ENCODE measurements at places on chromosomes 1 and 21.

DNA sequence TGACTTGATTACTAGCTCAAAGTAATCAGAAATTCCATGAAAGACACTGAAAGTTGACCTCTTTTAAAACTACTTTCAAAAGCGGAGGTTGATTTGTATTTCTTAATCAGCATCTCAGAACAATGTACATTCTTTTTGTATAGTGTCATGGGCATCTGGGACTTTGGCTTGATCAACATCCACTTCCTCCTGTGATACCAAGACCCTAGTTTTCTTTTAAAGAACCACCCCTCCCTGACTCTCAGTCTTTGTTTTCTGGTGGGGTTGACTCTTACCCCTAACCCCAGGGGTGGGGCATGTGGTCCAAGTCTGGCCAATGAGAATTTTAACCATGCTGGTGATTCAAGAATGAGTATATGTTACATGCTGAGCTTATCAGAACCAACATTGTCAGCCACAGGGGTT is 21.7 kb upstream of the IRF2BP2 start:
- DNase-seq = peak; percentile 54

GRCh38 chr1:99497690-99498089 is 148.2 kb upstream of the PALMD start:
- no peak for DNase-seq

GRCh38 chr1:54407404-54408146 is 1.4 kb upstream of the SSBP3 start:
- DNase-seq = peak; percentile 73

- DNase-seq = no peak
Measured at GRCh38 chr1:61117283-61117682, 34.9 kb downstream of the NFIA start.

DNA sequence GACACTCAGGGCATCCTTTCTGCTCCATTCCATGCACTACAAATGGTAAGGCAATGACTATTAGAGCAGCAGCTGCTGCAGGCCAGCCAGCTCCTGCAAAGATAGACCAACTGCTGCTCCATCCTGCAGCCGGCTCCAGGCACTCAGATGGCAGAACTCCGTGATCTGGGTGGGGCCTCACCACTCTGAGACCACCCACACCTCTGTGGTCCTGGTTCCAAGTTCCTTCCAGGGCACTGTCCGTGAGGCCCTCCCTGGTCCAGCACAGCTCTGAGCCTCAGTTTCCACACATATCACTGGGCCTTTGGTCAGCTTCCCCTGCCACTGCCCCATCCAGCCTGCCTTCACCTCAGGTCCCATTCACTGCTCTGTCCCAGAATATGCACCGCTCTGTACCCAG is 114.7 kb downstream of the DMRTB1 start:
- DNase-seq = no peak

DNA sequence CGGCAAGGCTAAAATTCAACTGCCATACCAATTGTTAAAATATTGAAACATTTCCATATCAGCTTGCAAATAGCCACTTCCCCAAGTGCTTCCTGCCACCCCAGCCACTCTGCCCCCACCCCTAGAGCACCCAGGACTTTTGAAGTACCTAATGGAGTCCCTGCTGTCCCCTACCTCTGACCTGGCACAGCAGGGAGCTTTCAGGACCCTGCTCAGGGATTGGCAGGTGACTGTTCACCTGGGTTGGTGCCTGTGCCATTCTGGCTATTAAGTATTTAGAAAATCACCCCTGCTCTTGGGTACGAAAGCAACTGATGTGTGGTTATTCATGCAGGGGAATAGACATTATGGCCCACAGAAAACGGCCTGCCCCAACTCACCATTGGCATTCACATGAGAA is 9.1 kb upstream of the HPCAL4 start:
- DNase-seq = no peak

GRCh38 chr21:41817228-41817627 is 50.4 kb upstream of the RIPK4 start:
- DNase-seq = peak; percentile 19

DNA sequence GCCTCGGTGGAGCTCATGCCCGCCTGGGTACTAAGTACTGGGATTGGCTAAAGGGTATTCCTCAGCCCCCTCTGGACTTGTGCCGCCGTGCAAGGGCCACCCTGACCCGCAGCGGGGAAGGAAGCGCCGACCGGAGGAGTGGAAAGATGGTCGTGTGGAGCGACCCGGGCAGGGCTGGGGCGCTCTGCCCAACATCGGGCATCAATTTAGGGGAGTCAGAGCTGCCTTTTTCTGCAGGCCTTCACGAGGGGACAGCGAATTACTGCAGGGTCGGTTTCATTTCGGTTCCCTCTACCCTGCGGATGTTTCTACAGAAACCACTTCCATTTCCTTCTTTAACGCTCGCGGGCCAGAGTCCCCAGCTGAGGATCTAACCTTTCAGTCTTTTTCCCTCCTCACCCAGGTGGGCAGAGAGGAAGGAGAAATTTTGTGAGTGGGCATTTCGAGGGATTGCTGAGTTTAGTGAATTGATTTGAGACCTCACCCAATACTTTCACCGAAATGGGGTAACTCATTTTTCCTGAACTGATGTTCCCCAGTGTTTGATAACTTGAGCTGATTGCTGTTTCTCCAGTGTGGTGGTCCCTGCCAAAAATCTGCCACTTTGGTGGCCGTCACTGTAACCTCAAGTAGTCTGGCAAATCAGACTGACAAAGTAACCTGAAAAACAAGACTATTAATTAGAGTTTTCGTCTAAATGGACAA is 1.1 kb downstream of the TOR1AIP1 start:
- DNase-seq = no peak

- no peak for DNase-seq
Measured at GRCh38 chr1:44621841-44622286, 52.4 kb downstream of the TMEM53 start.

DNA sequence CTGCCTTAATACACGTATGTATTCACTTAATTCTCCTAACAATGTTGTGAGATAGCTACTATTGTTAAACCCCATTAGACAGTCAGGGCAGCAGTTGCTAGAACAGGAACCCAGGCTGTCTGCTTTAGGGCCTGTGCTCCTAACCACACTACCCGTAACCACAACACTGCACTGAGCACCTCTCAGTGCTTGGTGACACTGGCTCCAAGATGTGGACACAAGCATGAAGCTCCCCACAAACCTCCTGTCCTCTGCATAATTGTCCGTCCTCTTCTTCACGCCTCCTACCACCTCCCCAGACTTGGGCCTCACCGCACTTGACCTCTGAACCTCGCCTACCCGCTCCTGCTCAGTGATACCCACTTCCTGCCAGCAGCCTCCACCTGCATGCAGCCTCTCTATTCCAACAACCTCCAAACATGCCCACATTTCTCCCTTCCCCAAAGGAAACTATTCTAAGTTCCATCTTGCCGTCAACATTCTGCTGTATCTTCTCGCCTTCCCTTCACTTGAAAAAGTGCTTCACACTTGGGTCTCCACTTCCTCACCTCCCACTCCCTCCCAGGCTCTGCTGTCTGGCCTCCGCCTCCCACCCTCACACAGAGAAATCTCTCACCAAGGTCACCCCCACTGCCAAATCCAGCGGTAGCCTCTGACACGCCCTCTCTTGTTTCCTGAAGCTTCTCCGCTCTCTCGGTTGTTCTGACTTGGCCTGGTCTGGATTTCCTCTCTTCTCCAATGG is 14.6 kb upstream of the AHDC1 start:
- DNase-seq = no peak

- DNase-seq = no peak
Measured at GRCh38 chr1:87842156-87842555, 513.5 kb downstream of the LMO4 start.

- DNase-seq = no peak
Measured at GRCh38 chr1:209835782-209836298, 8.1 kb downstream of the UTP25 start.
